ENCODE measurements at places on chromosomes 5 and 9.

- DNase-seq: no peak
Observed at GRCh38 chr9:91963711-91964240, 13.7 kb upstream of the ROR2 start.

GRCh38 chr5:97618721-97619120, 435.7 kb upstream of the RIOK2 start:
- no peak for DNase-seq

- DNase-seq: no peak
Observed at GRCh38 chr5:163473635-163474243, 13.3 kb downstream of the HMMR start.

- no peak for DNase-seq
Observed at GRCh38 chr5:172007175-172008110, 1.0 kb upstream of the FBXW11 start.

- DNase-seq: no peak
Observed at GRCh38 chr5:39395521-39395920, 29.3 kb downstream of the DAB2 start.

- no peak for DNase-seq
Observed at GRCh38 chr5:1881098-1881572, 1.6 kb downstream of the IRX4 start.

GRCh38 chr5:58404734-58405133, 55.2 kb downstream of the PLK2 start:
- DNase-seq: no peak

DNA sequence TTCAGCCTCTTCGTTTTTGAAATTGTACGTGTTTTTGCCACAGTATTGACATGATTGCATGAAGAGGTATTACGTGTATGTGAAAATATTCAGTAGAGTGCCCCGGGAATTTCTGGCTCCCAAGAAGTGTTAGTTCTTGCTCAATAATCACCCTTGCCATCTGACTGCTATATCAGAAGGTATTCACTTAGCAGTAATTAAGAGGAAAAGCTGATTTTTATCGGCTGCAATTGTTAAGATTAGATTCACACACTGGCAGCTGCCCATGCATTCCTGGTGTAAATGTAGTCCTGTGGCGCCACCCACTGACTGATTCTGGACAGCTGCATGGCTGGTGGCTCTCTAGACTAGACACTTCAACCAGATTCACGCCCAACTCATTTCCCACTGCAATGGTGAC, 440.1 kb upstream of the ADAMTS16 start:
- peak; percentile 13 for DNase-seq

DNA sequence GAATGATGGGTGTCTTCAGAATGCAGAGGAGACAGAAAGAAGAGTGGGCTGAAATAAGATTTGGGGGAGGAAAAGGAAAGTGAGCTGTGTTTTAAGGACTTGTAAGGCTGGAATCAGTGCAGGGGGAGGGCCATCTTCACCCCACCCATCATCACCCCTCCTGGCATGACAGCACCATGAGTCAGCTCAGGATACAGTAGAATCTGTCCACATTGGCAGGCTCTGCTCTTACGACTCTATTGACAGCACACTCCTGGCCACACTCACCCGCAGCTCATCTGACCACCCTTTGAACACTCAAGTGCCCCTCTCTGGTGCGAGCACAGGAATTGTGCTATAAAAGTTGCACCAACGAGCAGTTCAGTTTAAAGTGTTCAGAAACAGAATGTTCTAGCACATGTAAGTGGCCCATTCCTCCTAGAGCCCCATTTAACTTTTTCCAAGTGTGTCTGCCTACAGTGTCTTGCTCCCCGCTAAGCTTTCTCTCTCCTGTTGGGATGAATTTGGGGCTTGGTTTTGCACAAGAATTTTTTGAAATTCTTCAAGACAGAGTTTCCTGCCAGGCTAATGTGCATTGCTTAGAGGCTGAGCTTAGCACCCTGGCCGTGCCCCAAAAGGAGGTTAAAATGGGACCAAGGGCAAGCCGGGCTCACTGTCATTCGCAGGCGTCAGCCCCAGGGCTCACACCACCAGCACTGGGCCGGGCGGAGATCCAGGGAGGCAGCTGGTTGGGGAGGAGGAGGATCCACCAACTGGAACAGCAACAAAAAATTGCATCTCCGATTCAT, 12.0 kb downstream of the ADRA1B start:
- DNase-seq: peak; percentile 57

GRCh38 chr5:174585472-174585871, 138.9 kb upstream of the MSX2 start:
- DNase-seq: no peak

GRCh38 chr9:36987891-36988290, 46.2 kb downstream of the PAX5 start:
- no peak for DNase-seq

- DNase-seq: no peak
Observed at GRCh38 chr5:33367416-33367815, 73.3 kb upstream of the TARS1 start.

- no peak for DNase-seq
Observed at GRCh38 chr5:157590478-157590877, 14.9 kb upstream of the ADAM19 start.

DNA sequence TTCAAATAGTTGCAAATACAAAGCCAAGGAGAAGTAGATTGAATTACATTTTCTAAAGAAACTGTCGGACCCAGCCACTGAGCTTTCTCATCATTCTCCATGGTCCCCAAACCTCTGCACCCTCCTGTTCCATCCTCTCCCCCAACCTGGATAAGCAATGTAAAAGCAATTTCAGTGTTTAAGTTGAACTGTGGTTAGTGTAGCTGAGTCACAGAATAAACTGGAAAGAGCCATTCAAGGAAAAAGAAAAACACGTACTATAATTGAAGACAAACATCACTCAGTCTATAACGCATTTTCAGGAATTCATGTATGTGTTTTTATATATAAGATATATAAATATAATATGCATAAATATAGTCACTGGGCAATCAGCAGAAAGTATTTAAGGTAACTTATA, 54.1 kb upstream of the TMEM161B start:
- DNase-seq: no peak

DNA sequence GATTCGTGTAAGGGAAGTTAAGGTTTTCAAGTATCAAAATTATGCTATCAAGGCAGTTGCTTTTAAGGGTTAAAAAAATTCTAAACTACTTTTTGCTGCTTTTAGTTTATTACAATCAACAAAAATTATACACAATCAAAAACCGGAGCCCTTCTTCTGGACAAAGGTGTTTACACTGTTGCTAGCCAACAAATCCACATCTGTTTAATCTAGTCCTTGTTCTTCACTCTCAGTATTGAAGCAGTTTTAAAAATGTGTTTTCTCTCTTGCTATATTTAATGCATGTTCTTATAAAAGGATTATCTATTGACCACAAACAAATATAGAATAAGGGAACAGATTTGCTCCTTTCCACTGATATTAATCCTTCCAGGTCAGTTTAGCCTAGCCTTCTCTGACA, 2.5 kb downstream of the FEM1C start:
- DNase-seq: no peak

- DNase-seq: no peak
Observed at GRCh38 chr5:25990771-25991170, 1047.6 kb downstream of the CDH9 start.

DNA sequence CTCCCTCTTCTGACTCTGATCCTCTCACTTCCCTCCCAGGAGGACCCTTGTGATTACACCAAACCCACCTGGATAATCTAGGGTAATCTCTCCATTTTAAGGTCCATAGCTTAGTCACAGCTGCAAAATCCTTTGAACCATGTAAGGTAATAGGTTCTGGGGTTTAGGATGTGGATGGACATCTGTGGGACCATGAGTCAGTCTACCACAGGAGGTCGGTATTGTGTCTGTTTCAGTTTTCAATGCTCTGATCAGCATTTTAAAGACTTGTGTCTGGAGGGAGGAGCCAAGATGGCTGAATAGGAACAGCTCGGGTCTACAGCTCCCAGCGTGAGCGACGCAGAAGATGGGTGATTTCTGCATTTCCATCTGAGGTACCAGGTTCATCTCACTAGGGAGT, 112.6 kb downstream of the CAVIN4 start:
- DNase-seq: no peak

DNA sequence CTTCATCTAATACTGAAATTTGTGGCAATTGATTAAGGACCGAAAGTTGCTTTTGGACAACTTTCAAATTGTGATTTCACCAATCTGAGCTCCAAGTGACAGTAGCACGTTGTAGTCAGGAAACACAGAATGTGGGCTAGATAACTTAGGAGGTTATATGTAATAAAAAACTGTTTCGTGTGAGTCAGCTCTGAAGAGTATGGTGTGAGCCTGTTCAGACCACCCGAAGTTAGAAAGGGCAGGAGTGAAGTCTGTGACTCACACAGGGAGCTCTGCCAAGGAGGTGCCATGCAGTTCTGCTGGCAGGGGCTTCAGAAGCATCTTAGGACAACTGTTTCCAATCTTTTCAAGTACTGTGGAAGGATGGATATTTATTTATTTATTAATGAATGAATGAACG, 16.4 kb upstream of the ZBTB34 start:
- no peak for DNase-seq

- no peak for DNase-seq
Observed at GRCh38 chr5:167725741-167726140, 565.7 kb upstream of the WWC1 start.

GRCh38 chr5:135883441-135883840, 12.2 kb downstream of the IL9 start:
- no peak for DNase-seq

DNA sequence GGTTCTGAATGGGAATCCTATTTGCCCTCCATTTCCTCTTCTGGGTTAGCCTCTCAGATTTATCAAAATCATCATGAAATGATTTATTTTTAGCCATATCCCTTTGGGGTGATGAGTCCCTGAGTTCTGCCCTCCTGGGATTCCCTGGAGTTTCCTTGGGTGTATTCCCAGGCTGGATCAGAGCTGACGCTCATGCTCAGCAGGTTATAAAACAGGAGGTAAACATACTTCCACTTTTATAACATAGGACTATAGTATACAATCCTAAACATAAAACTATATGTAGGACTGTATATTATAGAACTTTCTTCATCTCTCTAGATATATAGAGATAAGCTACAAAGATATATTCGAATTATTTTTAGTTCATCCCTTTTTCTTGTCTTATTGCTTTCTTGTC, 4.4 kb upstream of the PRRX2 start:
- no peak for DNase-seq

DNA sequence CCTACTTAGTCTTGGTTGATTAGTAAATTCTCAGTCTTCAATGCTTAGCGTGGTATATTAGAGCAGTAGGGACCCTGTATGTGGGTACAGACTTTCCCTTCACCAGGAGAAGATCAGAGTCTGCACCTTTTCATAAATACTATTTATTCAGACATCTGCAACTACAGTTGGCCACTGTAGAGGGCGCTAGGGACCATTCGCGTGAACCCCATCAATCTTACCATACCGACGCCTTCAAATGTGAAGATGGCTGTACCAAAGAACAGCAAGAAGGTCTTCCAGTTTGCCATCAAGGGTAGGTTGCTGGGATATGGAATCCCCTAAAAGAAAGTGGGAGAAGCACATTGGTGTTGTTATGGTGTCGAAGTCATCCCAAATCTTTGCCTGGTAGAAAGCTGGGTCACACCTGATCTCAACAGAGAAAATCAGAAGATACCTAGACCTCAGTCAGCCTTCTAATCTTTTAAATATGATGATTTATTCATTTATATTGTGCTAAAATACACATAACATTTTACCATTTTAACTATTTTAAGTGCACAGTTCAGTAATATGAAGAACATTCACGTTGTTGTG, 19.1 kb downstream of the SLC36A3 start:
- DNase-seq: no peak

DNA sequence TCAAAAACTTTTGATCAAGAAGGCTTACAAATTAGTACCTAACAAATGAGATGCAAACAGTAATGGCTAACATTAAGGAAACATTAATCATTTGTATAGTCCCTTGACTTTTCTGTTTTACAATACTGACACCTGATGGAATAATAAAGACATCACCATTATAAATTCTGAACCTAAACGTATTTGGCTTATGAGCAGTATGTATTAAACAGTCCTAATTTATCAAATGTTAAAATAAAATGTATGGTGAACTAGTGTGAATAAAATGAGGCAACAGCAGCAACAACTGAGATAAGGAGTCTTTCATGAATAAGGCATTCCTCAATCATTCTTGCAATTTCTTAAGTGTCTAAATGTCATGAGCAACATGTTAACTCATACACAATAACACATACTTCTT, 6.0 kb downstream of the PUM3 start:
- no peak for DNase-seq

DNA sequence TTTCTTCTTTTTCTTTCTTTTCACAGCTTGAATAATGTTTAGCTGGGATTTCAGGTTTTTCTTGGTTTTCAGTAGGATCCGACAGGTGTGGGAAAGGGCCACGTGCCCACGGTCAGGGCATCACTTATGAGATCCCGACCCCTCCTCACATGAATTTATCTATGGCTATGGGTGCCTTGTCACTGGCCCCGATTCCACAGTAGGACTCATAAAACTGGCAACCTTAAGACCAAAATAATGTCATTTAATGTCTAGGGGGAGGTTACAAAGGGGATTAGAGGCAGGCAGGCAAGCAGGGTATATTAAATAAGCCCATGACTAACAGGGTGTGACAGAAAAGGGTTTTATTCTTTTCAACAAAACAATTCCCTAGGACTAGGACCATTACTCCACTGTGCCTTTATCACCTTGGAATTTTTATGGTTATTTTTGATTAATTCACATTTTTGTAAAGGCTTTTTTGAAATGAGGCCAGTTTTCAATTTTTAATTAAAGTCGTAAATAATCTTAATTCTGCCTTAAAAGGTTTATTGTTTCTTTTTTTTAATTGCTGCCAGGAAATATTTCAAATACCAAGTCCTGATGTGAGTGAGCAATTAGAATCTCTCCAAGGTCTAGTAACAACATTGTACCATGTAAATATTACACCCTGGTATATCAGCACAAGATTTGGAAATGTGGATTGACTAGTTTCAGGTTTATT, 370.4 kb downstream of the GLIS3 start:
- no peak for DNase-seq

GRCh38 chr5:178108966-178109365, 4.4 kb upstream of the N4BP3 start:
- DNase-seq: no peak

DNA sequence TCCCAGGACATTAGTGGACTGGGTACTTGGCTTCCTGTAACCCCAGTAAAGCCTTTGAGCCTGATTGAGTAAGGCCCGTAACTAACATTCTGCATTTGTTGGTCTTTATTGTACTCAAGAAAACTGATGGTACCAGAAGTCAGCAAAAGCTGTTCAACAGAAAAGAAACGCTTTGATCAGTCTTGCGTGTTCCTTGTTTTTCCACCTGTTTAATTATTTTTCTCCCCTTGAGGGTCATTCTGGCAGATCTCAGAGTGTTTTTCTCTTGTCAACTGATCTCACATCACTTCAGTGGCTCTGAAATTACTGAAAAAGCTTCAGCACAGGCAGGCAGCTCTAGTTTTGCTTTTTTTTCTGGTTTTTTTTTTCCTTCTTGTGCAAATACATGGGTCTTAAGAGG, 6.1 kb upstream of the TMEM268 start:
- DNase-seq: no peak

- no peak for DNase-seq
Observed at GRCh38 chr5:111486055-111486454, 26.3 kb downstream of the STARD4 start.

- DNase-seq: no peak
Observed at GRCh38 chr9:136944212-136944518, 373 bp downstream of the FBXW5 start.

- DNase-seq: no peak
Observed at GRCh38 chr5:95818181-95819147, 4.1 kb downstream of the GLRX start.

GRCh38 chr5:170818232-170818631, 34.7 kb downstream of the GABRP start:
- DNase-seq: no peak

- no peak for DNase-seq
Observed at GRCh38 chr5:151812757-151813309, 41.1 kb downstream of the G3BP1 start.

- DNase-seq: no peak
Observed at GRCh38 chr9:133770076-133770777, 32.1 kb upstream of the SARDH start.
